ENCODE measurements at places on chromosomes 13 and 19. TPM values are rescaled to one million over a fixed set of nuclear protein-coding genes. Genes with fewer than 3 reads are reported as not detected.

ZGLP1 gene
- 4.2 TPM for total RNA-seq

TEX101 gene
- total RNA-seq, result 0.31 TPM

DHDH gene
- total RNA-seq, result 1.1 TPM

PSG1 gene
- total RNA-seq, result 0.20 TPM

FCGBP gene
- 1.4 TPM for total RNA-seq

LENG8 gene
- 156 TPM for total RNA-seq

ZIC2 gene
- total RNA-seq, result 2.4 TPM

CCDC61 gene
- total RNA-seq, result 4.2 TPM

CCDC194 gene
- total RNA-seq, result 0.56 TPM

CNN1 gene
- 11.5 TPM for total RNA-seq

CLDND2 gene
- 0.36 TPM for total RNA-seq

C19orf33 gene
- total RNA-seq, result 2.4 TPM

GRCh38 chr19:55699221-55699620 lies 24.2 kb downstream of the EPN1 start:
- ATAC-seq, result no peak

- peak; percentile 37 for ATAC-seq
Observed at GRCh38 chr13:109747524-109747923, 38.9 kb downstream of the IRS2 start.

- ATAC-seq, result no peak
Observed at GRCh38 chr13:103276775-103277498, 210.7 kb upstream of the SLC10A2 start.

GRCh38 chr13:21040120-21040826 lies 21.1 kb downstream of the LATS2 start:
- ATAC-seq, result no peak

DNA sequence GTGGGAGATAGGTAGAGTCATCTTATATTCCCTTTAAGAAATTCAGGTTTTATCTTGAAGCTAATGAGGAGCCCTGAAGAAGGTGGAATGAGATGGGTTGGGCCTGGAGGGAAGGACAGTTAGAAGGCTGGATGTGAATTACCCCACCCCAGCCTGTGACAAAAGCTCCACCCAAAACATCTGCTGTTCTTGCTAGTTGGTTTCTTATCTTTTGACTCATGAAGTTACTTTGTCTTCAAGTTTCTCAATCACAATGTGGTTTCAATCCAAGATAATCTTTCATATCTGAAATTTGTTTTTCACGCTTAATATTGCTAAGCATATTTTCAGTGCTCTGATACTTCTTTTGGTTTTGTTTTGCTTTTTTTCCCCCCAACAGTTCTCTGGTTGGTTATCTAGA lies 38.3 kb upstream of the HMGB1 start:
- ATAC-seq, result peak; percentile 90

DNA sequence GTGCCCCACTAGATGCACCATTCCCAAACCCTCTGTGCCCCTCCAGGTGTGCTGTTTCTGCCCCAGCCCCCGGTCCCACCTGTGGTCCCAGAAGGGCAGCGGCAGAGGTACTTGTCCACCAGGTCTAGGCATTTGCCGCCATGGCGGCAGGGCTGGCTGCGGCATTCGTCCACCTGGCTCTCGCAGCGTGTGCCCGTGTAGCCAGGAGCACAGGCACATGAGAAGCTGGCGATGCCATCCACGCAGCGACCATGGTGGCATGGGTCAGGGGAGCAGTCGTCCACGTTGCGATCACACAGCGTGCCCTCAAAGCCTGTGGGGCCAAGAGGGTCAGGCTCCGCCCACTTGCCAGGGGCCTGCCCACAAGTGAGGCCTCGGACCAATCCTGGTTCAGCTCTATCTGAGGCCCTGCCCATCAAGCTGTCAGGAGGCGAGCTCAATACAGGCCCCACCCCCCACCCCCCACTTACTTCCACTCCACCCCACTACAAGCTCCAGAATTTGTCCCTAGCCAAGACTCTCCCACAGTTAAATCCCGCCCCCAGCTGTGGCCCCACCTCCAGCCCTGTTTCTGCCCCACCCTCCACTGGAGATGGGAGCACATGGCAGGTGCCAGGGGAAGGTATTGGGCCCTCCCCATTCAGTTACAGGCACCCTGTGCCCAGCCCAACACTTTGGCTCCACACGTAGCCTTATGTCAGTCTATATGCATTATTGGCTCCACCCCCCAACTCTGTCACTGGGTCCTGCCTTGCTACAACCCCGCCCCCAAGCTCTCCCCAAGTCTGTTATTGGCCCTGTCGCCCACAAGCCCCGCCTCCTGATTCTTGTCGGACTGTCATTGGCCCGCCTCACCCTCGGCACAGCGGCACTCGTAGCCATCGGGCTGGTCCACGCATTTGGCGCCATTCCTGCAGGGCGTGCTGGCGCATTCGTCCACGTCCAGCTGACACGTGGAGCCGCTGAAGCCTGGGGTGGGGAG lies 13.5 kb downstream of the NOTCH3 start:
- ATAC-seq, result peak; percentile 52

- peak; percentile 15 for ATAC-seq
Observed at GRCh38 chr19:14434543-14435319, 1.6 kb downstream of the PKN1 start.

- no peak for ATAC-seq
Observed at GRCh38 chr13:85441975-85442374, 357.2 kb downstream of the SLITRK6 start.

- no peak for ATAC-seq
Observed at GRCh38 chr19:48713041-48713863, 6.3 kb downstream of the MAMSTR start.

GRCh38 chr19:10214784-10215183 lies 16.3 kb downstream of the S1PR2 start:
- no peak for ATAC-seq

DNA sequence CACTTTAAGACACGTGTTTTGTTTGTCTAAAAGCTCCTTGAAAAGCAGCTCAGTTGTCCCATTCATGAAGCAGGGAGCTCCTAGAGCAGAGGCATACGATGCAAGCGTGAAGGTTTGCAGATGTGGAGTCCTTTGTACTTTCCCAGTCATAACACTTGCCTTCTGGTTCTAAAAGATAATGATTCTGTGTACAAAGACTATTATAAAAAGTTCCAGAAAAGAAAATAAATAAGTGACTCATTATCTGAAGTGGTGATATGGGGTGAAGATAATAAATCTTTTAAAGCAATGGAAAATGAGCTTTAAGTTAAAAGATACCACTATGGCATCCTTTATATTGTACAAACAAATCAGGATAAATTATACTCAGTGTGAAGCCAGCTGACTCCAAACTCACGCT lies 569.9 kb downstream of the MYO16 start:
- no peak for ATAC-seq

- ATAC-seq, result no peak
Observed at GRCh38 chr19:51318687-51319648, 7.5 kb downstream of the IGLON5 start.

- no peak for ATAC-seq
Observed at GRCh38 chr13:41716236-41716635, 244.7 kb downstream of the VWA8 start.

DNA sequence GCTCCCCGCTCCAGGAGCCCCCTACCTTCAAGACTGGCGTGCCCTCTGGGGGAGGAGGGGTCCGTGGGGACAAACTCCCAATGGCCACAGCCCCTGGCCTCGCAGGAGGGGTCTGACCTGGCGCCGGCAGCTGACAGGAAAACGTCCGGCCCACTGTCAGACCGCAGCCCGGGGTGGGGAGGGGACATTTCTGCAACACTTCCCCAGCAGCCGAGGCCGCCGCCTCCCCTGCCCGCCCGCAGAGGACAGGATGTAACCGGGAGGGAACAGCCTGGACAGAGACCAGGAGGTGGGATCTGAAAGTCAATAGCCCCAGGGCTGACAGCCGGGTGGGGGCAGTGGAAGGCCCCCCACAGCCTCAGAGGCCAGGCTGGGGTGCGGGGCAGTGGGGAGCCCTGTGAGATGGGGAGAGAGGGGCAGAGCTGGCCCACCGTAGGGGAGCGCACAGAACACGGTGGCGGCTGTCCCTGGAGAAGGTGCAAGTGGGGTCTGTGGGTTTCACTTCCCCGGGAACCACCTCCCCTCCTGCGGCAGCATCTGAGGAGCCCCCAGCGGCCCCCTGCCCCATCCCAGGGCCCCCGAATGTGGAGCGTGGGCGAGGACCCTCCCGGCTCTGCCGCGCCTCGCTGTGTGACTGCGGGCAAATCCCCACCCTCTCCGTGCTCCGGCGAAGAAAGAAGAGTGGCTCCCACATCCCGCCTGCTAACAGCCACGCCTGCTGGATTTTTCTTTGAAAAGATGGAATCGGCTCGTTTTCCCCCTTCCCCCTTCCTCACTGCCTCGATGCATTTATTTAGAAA lies at the start of gene PEAK3:
TSS of gene PEAK3 (minus strand) at position 114 of the 800 bp plus-strand sequence. CDS start 1,244 bp downstream, outside the sequence.
- peak; percentile 82 for ATAC-seq

DNA sequence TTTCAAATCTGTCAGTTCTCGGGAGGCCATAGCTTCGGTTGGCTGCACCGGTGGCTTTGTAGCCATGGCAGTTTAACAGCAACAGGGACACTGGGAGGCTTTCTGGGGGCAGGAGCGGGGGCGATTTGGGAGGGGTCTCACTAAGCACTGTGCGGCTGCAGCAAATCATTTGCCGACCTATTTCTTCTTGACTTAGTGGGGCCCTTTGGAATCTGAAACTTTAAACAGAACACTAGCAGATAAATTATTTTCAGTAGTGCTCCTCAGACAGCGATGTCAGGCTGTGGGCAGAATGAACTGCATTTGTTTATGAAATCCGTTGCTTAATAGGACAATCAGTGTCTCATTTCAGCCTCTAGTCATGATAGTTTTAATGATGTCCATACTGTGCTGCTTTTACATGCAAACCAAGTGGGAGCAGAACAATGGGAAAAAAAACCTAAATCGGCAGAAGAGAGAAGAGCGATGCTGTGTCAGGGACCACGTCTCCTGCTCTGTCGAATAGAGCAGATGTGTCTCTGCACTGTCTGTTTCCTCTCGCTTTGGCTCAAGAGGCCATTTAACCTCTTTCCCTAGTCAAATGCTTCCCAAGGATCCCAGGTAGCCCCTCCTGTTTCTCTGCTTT lies 211.9 kb downstream of the OLFM4 start:
- ATAC-seq, result peak; percentile 86

DNA sequence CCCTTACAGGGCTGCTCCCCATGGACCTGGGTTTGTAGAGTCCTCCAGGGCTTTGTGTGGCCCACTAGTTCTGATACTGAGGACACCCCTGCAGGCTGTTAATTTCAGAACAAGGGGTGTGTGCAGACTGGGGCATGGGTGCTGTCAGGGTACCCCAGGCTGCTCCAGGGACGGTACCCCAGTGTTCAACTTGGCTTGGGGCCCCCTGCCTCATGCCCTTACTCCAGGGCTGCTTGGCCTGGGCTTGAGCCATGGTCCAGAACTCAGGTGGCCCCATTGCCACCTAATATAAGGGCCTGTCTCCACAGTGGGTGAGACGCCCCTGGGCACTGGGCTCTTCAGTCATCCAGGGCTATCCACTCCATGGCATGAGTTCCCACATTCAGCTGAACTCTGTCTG lies 1417.6 kb downstream of the UQCRFS1 start:
- ATAC-seq, result no peak

GRCh38 chr13:98923641-98924397 lies 54.0 kb downstream of the DOCK9 start:
- no peak for ATAC-seq

DNA sequence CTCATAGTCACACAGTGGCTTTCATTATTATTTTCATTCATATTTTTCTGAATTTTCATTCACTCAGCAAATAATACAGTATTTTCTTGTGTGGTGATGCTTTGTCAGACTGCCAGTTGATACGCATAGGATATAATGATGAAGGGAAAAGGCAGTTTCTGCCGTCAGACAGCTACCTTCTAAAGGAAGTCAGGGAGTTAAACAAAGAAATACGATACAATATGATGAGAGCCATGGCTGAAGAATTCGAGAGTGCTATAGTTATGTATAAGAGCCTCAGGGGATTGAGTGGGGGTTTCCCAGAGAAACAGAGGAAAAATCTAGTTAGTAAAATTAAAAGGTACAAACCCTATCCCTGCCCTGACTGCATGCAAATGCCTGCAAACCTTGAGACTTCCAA lies 479.1 kb downstream of the OLFM4 start:
- no peak for ATAC-seq

- ATAC-seq, result no peak
Observed at GRCh38 chr13:49183672-49184325, 36.3 kb upstream of the MLNR start.

- no peak for ATAC-seq
Observed at GRCh38 chr13:103694471-103694870, 628.3 kb upstream of the SLC10A2 start.

GRCh38 chr13:45207319-45207718 lies 6.5 kb upstream of the KCTD4 start:
- ATAC-seq, result no peak

GRCh38 chr13:39498471-39499114 lies 104.4 kb downstream of the LHFPL6 start:
- ATAC-seq, result no peak

DNA sequence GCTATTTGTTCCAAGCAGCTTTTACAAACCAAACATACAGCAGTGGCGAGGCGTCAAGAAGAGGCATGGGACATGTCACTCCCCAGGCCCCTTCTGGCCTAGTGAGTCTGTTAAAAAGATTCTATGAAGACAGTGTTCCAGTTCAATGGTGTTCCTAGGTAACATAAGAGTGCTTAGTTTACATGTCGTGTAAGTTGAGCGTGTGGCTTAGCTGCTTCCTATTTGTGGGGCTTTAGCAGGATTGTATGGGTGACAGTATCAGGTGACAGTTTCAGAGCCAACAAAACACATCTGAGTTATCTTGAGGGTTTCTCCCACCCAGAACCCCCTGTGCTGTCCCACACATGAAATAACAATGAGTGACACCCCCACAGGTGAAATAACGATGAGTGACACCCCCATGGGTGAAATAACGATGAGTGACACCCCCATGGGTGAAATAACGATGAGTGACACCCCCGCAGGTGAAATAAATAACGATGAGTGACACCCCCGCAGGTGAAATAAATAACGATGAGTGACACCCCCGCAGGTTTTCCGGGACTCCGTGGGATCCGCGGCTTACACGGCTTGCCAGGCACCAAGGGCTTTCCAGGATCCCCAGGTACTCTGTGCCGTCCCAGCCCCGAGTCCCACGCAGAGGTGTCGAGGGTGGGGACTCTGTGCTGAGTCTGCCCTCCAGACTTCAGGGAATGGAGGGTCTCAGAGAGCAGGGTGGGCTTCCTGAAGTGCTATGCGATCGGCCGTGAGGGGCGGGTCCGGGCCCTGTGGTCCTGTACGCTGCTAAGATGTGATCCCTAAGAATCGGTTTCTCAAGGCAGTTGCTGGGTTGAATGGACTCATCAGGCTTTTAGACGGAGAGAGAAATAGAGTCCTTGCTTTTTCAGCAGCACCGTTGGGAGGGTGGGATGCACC lies 68.6 kb downstream of the RAB20 start:
- no peak for ATAC-seq

DNA sequence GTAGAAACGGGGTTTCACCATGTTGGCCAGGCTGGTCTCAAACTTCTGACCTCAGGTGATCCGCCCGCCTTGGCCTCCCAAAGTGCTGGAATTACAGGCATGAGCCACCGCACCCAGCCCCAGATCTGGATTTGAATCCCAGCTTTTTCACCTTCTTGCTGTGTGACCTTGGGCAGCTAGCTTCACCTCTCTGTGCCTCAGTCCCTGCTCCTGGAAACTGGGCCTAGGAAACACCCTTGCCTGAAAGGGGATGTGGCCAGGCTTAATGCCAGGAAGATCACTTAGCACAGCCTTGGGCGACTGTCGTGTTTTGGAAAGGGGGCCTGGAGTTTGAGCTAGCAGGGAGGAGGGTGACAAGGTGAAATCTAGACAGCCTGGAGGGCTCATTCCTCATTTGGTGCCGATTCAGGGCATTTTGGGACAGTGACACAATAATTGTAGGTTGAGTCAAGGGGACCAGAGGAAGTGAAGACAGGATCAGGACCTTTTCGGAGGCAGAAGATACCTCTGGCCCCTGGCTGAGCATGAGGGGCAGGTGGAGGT lies 1.8 kb downstream of the PGPEP1 start:
- no peak for ATAC-seq

- ATAC-seq, result no peak
Observed at GRCh38 chr19:10776900-10777650, 58.9 kb downstream of the TMED1 start.
